Fibroblast of skin of left quadriceps (primary cell): ENCODE measurements at places on chromosomes 11 and 22.

DNA sequence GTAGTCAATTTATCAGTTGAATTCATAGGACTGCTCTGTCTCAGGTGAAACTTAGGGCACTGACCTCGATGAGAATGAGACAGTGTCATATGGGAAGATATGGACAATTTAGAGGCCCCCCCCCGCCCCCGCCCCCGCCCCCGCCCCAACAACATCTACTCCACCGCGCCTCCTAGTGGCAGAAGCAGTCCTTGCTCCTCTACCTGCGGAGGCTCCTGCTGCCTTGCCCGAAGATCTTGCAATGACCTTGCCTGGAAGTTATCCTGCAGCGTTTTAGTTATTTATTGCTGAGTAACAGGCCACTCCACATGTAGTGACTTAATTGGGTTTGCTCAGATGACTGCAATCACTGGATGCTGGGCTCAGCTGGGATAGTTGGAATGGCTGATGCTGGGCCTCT, 15.2 kb downstream of the SERPINH1 start:
- no peak for DNase-seq

DNA sequence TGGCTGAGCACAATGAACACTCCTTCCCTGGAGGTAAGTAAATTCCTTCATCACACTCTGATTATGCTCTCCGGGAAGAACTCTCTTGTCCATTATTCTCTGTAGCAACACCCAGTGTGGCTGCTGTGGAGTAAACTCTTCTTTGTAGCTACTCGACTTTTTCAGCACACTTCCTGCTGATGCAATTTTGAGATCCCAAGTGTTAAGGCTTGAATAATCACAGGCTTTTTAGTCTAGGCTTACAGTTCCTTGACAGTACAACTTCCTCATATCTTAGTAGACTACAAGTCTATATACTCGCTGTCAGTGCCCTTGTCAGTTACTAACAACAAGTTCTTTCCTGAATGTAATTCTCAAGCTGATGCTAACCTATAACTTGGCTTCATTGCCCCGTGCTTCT, 301.8 kb upstream of the API5 start:
- DNase-seq = no peak

DNA sequence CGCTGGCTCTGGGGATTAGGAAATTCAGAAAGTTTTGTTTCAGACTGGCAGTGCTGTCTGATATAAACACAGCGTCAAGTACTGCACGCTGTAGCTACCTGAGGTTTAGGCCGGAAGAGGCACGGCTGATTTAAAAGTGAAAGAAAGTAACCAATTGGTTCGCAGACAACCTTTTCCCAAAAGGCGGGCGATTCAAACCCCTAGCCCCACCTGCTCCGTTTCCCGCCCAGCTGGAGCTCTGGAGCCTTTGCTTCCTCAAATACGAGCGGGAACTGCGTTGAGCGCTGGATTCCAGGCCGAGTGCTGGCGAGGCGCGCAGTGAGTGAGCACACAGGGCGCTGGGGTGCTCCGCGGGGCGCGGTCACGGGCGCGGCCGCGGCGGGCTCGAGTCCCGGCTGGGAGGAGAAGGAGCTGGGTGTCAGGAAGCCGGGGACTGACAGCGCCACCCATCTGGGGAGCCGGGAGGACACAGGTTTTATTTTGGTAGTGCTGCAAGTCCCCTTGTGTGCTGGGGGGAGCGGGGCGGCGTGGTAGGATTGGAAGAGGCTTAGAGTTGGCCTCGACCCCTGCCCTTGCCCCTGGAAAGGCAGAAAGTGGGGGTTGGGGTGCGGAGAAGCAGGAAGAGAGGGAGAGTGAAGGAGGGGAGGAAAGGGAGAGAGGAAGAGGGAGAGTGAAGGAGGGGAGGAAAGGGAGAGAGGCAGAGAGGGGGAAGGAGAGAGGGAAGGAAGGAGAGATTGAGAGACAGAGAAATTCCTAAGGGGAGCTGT, 2.1 kb downstream of the FAM111A start:
- peak; percentile 71 for DNase-seq

GRCh38 chr11:67354075-67355022, 1.0 kb upstream of the POLD4 start:
- DNase-seq = peak; percentile 53

DNA sequence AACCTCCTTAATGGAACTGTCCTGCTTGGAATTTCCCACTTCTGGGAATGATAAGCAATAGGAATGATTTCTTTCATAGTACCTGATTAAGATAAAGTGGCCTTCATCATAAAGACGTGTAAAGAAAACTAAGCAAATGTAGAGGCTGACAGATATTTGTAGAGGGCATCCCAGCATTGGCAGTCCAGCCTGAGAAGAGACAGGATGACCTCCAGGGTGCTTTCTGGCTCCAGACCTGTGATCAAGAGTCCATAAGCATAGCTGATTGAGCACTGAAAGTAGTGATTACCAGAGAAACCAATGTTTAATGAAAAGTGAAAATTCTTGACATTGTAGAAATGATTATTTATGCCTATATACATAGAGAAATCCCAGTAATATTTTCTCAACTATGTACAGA, 33.6 kb downstream of the YAP1 start:
- DNase-seq = no peak

GRCh38 chr11:67463186-67463585, 5.9 kb downstream of the TMEM134 start:
- no peak for DNase-seq

DNA sequence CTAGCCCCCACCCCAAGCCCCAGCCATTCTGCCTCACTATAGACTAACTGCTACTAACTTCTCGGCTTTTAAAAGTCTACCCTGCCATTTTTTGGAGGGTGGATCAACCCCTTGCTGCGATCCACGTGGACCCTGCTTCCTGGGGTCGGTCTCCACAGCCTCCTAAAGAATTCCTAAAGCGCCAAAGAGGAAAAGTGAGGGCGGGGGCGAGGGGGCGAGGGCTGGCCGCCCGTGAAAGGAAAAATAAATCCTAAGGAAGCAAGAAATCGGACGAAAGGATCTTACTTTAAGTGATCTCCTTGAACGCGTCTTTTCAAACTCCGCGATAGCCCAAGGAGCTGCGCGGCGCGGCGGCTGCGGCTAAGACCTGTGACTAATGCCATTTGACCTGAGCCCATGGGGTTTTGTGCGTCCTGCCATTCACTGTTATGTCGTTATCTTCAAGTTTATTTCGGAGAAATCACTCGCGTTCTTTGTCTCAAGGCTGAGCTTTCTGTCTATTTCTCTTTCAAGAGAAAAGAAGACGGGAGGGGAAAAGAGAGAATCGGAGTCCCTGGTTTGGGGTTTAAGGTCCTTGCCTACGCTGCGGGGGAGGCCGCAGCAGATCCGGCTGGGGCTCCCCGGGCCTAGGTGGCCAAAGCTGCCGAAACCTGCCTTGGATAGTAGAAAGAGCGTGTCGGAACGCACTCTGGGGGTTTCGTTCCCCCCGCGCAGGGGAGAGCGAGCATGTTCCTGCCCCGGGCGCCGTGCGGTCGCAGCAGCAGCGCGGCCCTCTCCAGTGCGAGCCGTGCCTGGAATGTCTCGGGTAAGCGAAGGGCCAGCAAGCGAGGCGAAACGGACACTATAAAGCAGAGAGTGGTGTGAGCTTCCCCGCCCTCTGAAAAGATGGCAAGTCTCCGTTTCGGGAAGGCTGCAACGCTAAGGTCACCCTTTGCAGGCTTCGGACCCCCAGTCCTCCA, 2.8 kb upstream of the DBX1 start:
- DNase-seq = no peak

DNA sequence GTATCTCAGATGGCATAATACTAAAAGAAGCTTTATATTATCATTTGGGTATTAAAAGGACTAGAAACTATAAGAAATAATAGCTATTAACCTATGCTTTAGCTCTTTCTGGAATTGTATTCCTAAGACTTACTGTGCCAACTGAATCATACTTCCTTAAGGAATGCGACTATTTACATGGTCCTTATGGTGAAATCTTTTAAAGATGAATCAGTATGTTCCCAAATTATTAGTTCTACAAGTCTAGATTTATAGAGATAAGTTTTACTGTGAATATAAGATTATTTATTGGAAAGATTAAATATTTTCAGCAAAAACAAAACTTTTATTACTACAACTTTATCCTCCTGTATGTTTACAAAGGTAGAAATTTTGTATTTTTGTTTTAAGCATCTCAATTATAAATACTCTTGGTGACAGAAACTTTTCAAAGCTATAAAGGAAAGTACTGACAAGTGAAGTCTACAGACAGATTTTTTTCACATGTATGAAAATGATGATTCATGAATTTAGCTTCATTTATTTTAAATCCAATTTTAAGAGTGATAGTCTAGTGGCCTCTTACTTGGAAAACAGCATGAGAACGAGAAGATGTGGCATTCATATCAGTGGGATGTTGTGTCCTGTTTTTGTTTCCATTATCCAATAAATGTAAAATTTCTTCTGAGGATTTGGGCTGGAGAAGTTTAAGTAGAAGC, 17.8 kb downstream of the KIF18A start:
- DNase-seq = peak; percentile 46

DNA sequence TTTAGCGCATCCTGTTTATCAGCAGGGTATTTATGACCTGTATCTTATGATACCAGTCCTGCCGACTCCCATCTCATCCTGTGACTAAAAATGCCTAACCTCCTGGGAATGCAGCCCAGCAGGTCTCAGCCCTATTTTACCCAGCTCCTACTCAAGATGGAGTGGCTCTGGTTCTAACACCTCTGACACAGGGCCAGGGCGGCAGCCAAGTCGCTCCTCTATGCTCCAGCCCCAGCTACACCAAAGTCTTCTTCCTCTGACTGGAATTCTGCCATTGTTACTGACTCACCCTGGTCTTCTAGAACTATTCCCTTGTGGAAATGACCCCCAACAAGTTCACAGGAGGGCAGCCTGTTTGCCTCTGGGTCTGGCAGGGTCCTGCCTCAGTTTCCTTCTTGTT, 7.9 kb upstream of the C1QTNF6 start:
- no peak for DNase-seq

GRCh38 chr11:7545611-7546010, 31.8 kb downstream of the PPFIBP2 start:
- DNase-seq = no peak

- DNase-seq = no peak
These were observed 414.1 kb downstream of the BRD1 start for GRCh38 chr22:49413551-49413950.

- DNase-seq = no peak
These were observed 23.1 kb downstream of the CD6 start for GRCh38 chr11:60994541-60995080.
